Activated naive CD8-positive, alpha-beta T cell treated with anti-CD3 and anti-CD28 coated beads for 36 hours (primary cell): ENCODE measurements at places on chromosomes 5 and 9.
A peak's percentile ranks its signal among the peaks of the same experiment; 100 is the strongest.

DNA sequence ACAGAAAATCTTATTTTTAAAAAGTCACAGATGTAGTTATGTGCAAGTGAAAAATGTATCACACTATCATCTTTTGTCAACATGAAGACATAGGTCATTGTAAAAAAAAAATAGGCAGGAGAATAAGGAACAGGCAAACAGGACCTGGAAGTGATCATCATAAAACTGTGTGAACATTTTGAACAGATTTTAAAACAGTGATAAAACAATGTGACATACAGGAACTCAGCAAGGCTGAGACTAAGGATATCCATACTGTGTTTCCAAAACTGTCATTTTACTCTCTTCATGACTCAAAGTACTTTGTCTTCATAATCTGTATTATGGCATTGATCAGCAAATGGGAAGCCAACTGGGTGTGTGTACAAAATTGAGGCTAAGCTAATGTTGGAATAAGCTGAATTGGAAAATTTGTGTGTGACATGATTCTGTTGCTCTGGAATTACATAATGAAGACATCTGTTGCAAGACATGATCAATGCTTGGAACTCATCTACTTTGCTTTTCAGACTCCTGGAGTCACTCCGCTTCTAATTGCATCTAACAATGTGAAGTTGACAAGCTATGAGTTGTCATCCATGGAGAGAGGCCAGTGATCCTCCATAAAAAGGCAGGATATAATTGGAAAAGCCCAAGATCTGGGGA lies 978.7 kb upstream of the NUDT12 start:
- DNase-seq = no peak

DNA sequence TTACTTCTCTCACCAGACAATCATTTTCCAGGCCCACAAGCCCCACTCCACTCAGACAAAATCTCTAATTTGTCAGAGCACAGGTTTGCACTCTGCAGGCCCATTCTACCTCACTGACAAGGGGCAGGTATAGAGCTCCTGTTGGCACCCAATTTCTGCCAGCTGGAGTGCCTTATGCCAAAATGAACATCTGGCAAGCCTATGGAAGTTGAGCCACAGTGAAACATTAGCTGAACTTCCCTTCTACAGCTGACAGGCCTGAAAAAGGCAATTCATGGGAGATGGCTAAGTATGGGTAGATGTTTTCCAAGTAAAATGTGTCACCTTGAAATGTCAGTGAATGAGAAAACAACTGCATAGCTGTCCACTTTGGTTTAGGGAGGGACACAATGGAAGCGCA lies 87.0 kb downstream of the SPOCK1 start:
- DNase-seq = no peak

- DNase-seq = no peak
Measured at GRCh38 chr9:100131216-100131615, 32.2 kb downstream of the INVS start.

- no peak for DNase-seq
Measured at GRCh38 chr9:77810637-77811119, 162.6 kb upstream of the GNA14 start.

GRCh38 chr5:36535859-36536615 lies 70.4 kb upstream of the SLC1A3 start:
- DNase-seq = no peak

- no peak for DNase-seq
Measured at GRCh38 chr9:33051144-33051543, 25.3 kb downstream of the SMU1 start.

- DNase-seq = peak; percentile 29
Measured at GRCh38 chr5:132411304-132412013, 41.9 kb downstream of the SLC22A5 start.

DNA sequence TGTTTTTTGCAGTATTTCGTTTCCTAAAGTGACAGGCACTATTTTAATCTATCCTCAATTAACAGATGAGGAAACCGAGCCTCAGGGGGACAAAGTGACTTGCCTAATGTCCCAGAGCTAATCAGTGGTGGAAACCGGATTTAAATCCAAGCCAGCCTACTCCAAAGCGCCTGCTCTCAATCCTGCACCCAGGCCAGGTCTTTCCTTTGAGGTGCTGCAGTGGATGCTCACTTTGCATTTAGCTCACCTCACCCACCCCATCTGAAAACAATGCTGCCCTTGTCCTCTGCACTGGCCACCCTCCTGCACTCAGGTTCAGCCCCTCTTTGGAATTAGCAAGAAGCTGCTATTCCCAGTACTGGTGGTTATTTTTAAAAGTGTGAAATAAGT lies 16.0 kb downstream of the ANGPTL2 start:
- DNase-seq = no peak

- DNase-seq = no peak
Measured at GRCh38 chr5:132114150-132115121, 40.8 kb downstream of the CSF2 start.

DNA sequence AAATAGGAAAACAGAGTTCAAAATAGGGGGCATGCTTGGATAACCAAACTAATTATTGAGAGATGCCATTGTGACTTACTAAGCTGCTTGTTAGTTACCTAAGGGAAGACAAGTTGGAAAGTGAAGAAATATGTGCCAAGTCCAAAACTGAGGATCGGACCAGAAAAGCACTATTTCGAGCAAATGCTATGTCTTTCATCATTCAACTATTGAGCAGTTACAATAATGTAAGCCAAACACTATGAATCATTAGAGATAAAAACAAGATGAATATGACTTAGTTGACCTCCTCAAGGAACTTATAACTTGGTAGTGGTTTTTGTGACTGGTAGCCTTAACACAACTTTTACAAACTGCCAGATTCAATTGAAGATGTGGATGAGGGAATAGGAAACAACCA lies 240.6 kb upstream of the MPDZ start:
- no peak for DNase-seq

- no peak for DNase-seq
Measured at GRCh38 chr5:167816354-167816753, 475.1 kb upstream of the WWC1 start.

DNA sequence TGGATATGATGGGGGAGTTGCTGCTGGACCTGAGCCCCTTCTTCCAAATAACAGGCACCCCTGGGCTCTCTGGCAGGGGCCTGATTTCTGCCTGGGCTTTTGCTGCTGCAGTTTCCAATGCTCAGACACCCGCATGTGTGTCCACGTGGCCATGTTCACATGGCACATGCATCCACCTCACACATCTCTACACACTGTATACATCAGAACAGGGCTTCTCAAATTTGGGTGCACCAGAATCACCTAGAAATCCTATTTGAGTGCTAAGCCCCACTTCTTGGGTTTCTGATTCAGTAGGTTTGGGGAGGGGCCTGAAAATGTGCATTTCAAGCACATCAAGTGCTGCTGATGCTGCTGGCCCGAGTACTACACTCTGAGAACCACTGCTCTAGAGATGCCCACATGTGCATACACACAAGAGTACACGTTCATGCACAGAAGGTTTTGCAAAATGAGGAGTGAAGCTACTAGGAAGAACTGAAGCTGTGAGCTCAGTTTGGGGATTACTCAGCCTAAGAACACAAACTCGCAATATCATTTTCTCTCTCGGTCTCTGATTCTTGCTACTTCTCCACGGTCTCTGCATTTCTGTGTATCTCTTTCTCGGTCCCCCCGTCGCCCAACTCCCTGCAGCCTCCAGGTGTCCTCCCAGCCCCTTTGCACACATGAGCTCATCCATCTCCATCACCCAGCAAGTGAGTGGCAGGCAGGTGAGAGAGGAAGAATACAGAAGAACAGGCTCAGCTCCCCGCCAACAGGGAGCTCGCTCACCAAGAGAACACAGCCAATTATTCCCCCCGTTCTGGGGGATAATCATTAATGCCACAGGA lies 97.0 kb downstream of the PCDH1 start:
- DNase-seq = no peak

GRCh38 chr9:93648836-93649235 lies 72.5 kb downstream of the PHF2 start:
- DNase-seq = no peak

- DNase-seq = peak; percentile 77
Measured at GRCh38 chr5:177456976-177457851, 10.6 kb downstream of the PRR7 start.

DNA sequence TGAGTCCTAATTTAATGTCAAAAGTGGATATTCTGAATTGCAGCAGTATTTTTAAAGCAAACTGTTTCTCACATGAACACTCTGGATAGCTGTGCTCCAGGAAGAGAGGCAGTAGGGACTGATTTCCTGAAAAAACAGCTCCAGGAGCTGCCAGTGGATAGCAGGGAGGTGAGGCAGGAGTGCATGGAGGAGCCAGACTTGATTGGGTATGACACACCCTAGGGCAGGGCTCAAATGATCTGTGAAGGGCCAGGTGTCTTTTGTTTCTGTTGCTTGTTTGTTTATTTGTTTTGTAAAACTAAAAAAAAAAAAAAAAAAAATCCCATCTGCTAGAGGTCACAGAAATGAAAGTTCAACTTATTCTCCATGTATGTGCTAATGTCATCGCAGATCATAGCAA lies 83.4 kb downstream of the ADRB2 start:
- DNase-seq = no peak
